Inflammatory macrophage treated with lipopolysaccharide for 1 hour (primary cell): ENCODE measurements at places on chromosomes 2 and 18.

GRCh38 chr2:33583194-33583938 is 15.7 kb downstream of the FAM98A start:
- peak; percentile 81 for DNase-seq

DNA sequence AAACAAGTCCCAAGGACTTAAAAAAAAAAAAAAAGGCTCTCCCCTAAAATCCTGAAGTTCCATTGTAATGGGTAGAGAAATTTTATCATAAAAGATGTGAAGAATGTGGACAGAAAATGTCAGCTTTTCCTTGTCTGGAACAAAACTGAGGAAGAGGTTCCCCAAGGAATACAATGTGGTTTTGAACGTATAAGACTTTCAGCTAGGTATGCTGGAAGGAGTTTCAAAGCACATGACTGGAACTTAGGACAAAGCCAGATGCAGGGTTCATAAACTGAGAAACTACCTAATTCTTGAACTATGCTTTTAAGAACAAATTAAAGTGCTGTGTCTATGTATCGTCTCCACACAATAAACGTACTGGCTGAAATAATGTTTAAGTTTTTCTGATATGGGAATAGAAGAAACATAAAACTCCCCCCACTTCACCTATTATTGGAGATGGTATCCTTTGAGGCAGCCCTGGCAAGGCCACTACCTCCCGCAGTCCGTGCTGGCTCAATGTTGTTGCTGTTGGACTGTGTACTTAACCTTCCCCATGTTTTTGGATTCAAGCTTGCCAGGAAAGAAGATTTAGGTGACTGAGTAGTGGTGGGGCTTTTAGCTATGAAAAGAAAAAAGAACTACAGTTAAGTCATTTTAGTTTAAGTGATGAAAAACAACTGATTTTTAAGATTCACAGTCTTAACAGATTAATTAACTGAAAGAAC is 84.2 kb upstream of the DNER start:
- no peak for DNase-seq

GRCh38 chr18:79318142-79318673 is 77.5 kb upstream of the NFATC1 start:
- no peak for DNase-seq

DNA sequence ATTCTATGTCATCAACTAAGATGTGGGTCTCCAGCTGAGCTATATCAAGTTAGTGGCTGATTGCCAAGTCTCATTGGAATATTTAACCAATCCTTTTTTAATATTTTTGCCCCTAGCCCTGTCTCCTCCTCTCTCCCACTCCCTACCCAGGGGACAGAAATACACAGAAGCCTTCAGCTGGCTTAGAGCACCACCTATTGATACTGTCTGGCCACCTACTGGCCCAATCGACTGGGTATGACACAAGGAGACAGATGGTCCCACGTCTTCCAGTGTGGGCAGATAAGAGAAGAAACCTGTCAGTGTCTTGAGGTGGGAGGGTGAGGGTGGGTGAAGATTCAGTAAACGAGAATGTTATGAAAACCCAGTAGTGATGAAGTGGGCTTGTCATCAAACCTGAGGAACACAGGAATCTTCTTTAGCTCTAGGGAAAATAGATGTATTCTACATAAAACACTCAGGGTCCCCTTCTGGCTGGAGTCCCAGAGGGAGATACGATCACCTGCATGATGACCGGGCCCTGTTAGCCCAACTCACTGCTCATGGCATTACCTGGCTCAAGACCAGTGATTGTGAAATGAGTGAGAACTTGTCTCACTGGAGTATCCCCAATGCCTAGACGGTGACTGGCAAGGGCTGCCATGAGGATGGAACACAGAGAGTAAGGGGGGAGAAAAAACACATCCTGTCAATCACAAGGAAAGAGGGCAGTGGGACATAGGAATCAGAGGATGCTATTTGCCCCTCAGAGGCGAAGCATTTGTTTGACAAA is 26.7 kb downstream of the POLR1A start:
- DNase-seq = peak; percentile 54

- no peak for DNase-seq
Observed at GRCh38 chr2:62740221-62740620, 34.7 kb downstream of the EHBP1 start.

GRCh38 chr2:42942990-42943493 is 150.7 kb upstream of the HAAO start:
- DNase-seq = no peak

DNA sequence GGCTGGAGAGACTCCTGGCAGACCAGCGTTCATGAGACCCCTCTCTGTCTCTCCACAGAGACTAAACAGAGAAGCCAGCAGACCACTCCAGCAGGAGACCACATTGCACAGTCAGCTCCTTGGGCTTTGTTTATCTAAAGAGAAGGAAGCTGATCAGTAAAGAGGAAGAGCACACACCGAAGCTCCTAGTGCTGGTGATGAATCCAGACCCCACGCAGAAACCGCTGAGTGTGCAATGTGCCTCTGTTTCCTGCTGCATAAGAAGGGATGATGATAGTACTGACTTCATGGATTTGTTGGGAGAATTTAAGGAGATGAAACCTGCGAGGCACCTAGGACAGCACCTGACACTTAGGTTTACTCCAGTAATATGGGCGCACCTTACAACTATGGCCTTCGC is 544.1 kb upstream of the ID2 start:
- DNase-seq = no peak

- DNase-seq = peak; percentile 59
Observed at GRCh38 chr2:48346124-48346536, 183.8 kb upstream of the STON1 start.

GRCh38 chr2:185278761-185279160 is 459.8 kb upstream of the FSIP2 start:
- DNase-seq = no peak

- DNase-seq = no peak
Observed at GRCh38 chr18:75112186-75113096, 96.5 kb downstream of the PTGR3 start.
